ENCODE measurements at places on chromosomes 7 and 10. TPM values are rescaled to one million over a fixed set of nuclear protein-coding genes. Genes with fewer than 3 reads are reported as not detected.

The SPDYE18 gene
- not detected for total RNA-seq

GRCh38 chr10:70863470-70864160 is 24.8 kb downstream of the PCBD1 start:
- H3K4me1 ChIP-seq = no peaks in the 10 kb centered on the region
- H3K27ac ChIP-seq = no peak overlapping the region
- no peaks in the 10 kb centered on the region for H3K27me3 ChIP-seq

GRCh38 chr7:117873310-117874190 is at the start of gene CTTNBP2:
Gene CTTNBP2 (minus strand): TSS chr7:117873441. CDS start chr7:117873415, 26 bp downstream.
- peaks cover 3% of the 10 kb centered on the region for H3K4me1 ChIP-seq
- H3K36me3 ChIP-seq = no peaks in the 10 kb centered on the region
- peak within 1 kb of the TSS; percentile 14 for H3K27ac ChIP-seq
- no peaks in the 10 kb centered on the region for H3K27me3 ChIP-seq

The SFMBT2 gene
- total RNA-seq = 2.2 TPM

The FGFBP3 gene
- total RNA-seq = 6.6 TPM

GRCh38 chr7:39336442-39336841 is 229.8 kb upstream of the YAE1 start:
- no peak for DNase-seq
- H3K27ac ChIP-seq = no peak overlapping the region
- peaks cover 3% of the 10 kb centered on the region for H3K4me1 ChIP-seq
- no peaks in the 10 kb centered on the region for H3K36me3 ChIP-seq
- H3K27me3 ChIP-seq = no peaks in the 10 kb centered on the region

The CNPY1 gene
- not detected for total RNA-seq

- H3K36me3 ChIP-seq = no peaks in the 10 kb centered on the region
- H3K27me3 ChIP-seq = no peaks in the 10 kb centered on the region
- H3K4me3 ChIP-seq = no peak overlapping the region
- no peak for DNase-seq
- H3K4me1 ChIP-seq = no peaks in the 10 kb centered on the region
- H3K27ac ChIP-seq = no peak overlapping the region
Observed at GRCh38 chr10:9229702-9230244, 1175.3 kb downstream of the GATA3 start.

DNA sequence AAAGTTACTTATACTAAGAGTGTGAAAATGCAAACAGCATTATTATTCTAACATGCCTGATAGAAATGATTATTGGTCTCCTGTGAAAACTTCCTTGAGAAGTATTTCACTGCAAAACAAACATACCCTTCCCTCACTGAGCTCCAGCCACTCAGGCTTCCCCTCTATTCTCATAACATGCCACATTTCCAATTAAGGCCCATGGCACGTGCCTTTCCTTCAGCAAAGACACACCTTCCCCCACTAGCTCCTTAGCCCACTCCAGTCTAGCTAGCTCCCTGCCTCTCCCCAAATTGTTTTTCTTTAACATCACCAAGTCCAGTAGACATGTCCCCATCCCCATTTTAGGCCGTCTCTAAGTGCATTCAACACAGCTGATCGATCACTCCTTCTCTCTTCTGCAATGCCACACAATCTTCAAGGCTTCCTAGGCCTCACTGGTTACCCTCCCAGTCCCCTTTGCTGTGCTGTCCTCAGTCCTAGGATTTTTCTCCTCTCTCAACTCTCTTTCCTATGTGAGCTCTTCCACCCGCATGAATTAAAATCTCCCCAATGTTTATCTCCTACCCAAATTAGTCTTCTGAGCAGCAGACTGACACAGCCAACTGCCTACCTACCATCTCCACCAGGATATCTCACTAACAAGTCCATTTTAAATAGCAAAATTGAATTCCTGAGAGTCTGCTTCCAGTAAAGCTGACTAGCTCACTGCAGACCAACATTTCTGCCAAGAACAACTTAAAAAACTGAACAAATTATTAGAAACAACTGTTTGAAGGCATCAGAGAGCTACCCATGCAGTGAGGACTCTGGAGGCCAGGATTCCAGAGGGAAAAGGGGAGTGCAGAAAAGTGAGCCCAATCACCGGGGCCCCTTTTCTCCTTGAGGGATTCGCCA is 11.9 kb downstream of the CYTH3 start:
- H3K36me3 ChIP-seq = no peaks in the 10 kb centered on the region
- H3K27ac ChIP-seq = peak overlapping the region; percentile 84
- no peaks in the 10 kb centered on the region for H3K27me3 ChIP-seq
- DNase-seq = no peak
- H3K4me3 ChIP-seq = no peak overlapping the region
- H3K4me1 ChIP-seq = peaks cover 53% of the 10 kb centered on the region

The FOXI2 gene
- total RNA-seq = not detected

The ZNF273 gene
- total RNA-seq = 1.7 TPM

The INSYN2A gene
- not detected for total RNA-seq

DNA sequence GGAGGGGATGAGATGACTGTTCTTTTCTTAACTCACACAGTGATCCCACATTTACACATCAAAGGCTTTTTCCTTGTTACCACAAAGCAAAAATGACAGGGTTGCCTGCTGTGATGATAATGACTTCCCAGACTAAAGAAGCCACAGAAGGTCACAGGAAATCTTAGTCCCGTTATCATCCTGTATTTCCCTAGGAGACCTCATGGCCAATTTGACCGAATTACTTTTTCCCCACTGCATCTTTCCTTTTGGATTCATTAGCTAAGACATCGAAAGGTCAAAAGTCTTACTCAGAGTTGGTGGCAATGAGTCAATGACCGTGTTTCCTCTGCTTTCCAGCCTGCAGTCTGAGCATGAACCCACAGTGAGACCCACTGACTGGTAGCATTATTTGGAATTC is 130.1 kb upstream of the INHBA start:
- no peak for DNase-seq
- H3K4me1 ChIP-seq = no peaks in the 10 kb centered on the region
- no peak overlapping the region for H3K27ac ChIP-seq
- no peak overlapping the region for H3K4me3 ChIP-seq

The USP6NL gene
- total RNA-seq = 20.5 TPM

The XRCC2 gene
- total RNA-seq = 0.11 TPM

The MRPS17 gene
- 0.43 TPM for total RNA-seq

- no peak overlapping the region for H3K4me3 ChIP-seq
- peaks cover 96% of the 10 kb centered on the region for H3K36me3 ChIP-seq
Observed at GRCh38 chr10:119059557-119059956, 21.1 kb downstream of the EIF3A start.
